Osteocyte (in vitro differentiated cells): ENCODE measurements at places on chromosomes 1 and 21. TPM values are rescaled to one million over a fixed set of nuclear protein-coding genes. Genes with fewer than 3 reads are reported as not detected.

SPRR2F gene
- not detected in 2 replicates for total RNA-seq

- no peaks in the 10 kb centered on the region for H3K27me3 ChIP-seq
- no peaks in the 10 kb centered on the region for H3K36me3 ChIP-seq
- H3K4me1 ChIP-seq, result peaks cover 11% of the 10 kb centered on the region
- DNase-seq, result no peak
- H3K4me3 ChIP-seq, result no peak overlapping the region
Measured at GRCh38 chr1:246319083-246319714, 187.9 kb downstream of the SMYD3 start.

DNA sequence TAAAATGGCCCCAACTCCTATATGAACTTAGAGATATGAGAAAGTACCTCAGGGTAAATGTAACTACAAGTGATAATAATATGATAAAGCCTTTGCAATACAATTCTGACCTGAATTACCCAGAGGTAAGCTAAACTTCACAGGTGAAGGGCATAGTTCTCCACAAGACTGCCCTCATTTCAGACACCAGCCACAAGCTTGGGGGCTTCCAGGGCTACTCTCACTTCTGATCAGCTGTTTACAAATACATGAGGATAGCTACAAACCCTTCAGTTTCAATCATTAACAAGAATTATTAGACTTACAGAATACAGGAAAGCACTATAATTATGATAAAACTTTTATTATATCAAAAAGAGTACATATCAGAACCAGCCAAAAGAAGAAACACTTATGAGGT, 18.7 kb upstream of the DPH5 start:
- H3K4me1 ChIP-seq, result no peaks in the 10 kb centered on the region
- no peak for DNase-seq
- peaks cover 14% of the 10 kb centered on the region for H3K36me3 ChIP-seq
- H3K27ac ChIP-seq, result no peak overlapping the region

C1orf74 gene
- total RNA-seq, result 1.6 TPM in 2 replicates

DNA sequence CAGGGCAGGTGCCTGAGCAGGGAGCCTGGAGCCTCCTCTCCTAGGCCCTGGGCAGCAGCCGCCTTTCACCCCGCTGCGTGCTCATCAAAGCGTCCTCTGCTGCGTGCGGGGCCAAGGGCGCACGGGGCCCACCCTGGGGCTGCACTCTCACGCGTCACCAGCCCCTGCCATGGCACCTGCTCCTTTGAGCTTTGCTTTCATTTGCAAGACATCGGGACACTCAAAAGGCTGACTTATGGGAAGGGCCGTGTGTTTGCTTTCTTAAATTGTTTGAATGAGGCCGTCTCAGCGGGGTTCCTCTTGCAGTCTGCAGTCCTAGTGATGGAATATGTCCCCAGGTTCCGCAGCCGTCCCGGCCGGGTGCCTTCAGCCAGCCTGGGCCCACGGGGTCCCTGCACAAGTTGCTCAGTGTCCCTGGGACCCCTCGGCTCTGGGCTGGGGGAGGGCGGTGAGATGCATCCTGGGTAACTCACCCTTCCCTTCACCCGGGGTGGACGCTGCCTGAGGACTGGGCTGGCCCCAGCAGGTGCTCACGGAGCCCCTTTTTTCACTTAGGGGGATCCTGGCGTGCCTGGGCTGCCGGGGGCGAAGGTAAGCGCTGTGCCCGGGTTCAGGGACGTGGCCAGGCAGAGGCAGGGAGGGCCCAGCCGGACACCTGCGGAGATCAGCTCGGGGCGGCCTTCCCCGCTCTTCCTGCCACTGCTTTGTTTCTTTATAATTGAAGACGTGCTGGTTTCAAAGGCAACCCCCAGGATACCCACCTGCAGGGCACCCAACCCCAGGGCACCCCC, 53.1 kb downstream of the SLC19A1 start:
- peaks cover 12% of the 10 kb centered on the region for H3K36me3 ChIP-seq
- H3K27ac ChIP-seq, result peak overlapping the region; percentile 27
- no peak overlapping the region for H3K4me3 ChIP-seq

TMEM200B gene
- total RNA-seq, result 19.7 and 22.5 TPM in 2 replicates

BPNT1 gene
- 23.3 and 24.6 TPM in 2 replicates for total RNA-seq

FCRL1 gene
- total RNA-seq, result not detected in 2 replicates

GNG4 gene
- total RNA-seq, result 0.34 and 0.83 TPM in 2 replicates

GRCh38 chr1:178057912-178058534, 35.9 kb upstream of the RASAL2 start:
- H3K4me1 ChIP-seq, result peaks cover 80% of the 10 kb centered on the region
- H3K27me3 ChIP-seq, result no peaks in the 10 kb centered on the region
- DNase-seq, result peak; percentile 86
- H3K4me3 ChIP-seq, result peak overlapping the region; percentile 65
